ENCODE measurements at places on chromosomes 16 and 17.

DNA sequence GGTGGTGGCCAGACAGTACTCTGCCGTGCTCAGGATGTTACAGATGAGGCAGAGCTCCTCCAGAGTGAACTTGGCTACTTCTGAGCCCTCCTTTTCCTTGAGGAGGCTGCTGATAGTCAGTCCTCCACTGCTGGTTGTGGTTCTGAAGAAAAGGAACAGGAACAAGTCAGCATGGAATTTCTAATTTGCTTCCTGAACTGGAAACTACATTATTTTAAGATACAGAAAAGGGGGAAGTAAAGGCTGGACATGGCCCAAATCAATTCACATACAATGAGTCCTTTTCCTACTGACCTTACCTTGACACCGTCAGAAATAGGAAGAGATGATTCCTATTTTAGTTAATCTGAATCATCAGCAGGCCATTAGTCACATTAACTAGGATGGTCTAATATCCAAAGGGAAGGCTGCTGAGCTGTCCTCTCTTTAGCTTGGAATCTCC, 154.2 kb downstream of the VPS53 start:
- DNase-seq, result no peak

DNA sequence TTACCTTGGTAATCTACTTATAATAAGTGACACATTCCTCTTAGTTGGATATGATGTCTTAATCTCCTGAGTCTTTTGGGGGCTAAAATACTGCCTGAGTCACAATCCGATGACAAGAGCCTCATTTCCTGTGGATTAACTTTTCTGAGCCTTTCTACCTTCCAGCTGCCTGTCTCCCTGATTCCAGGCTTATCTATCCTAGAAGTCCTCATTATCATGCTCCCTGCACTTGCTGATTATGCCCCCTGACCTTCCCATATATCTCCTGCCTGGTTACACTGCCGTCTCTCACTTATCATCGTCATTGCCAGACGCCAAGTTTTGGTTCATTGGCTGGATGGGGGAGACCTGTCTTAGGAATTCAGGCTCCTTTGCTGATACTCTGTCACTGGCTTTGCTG, 727.4 kb upstream of the CA10 start:
- no peak for DNase-seq

DNA sequence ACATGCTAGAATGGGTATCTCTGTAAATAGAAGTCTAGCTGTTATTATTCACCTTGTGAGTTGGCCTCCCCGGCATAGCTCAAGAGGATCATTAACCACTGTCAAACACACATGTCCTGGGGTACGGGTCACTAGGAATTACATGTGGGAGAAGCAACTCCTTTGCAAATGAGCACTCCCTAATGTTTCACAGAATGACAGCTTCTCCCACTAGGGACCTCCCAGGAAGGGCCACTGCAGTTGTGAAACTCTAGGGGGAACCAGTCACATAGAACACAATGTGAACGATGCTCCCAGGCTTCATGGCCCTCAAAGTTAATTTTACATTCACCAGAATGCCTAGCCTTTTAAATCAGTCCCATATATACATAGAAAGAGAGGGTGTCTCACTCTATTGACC, 12.4 kb upstream of the ZNF19 start:
- DNase-seq, result no peak

- DNase-seq, result peak; percentile 77
Observed at GRCh38 chr16:81567987-81568748, 123.6 kb downstream of the CMIP start.

DNA sequence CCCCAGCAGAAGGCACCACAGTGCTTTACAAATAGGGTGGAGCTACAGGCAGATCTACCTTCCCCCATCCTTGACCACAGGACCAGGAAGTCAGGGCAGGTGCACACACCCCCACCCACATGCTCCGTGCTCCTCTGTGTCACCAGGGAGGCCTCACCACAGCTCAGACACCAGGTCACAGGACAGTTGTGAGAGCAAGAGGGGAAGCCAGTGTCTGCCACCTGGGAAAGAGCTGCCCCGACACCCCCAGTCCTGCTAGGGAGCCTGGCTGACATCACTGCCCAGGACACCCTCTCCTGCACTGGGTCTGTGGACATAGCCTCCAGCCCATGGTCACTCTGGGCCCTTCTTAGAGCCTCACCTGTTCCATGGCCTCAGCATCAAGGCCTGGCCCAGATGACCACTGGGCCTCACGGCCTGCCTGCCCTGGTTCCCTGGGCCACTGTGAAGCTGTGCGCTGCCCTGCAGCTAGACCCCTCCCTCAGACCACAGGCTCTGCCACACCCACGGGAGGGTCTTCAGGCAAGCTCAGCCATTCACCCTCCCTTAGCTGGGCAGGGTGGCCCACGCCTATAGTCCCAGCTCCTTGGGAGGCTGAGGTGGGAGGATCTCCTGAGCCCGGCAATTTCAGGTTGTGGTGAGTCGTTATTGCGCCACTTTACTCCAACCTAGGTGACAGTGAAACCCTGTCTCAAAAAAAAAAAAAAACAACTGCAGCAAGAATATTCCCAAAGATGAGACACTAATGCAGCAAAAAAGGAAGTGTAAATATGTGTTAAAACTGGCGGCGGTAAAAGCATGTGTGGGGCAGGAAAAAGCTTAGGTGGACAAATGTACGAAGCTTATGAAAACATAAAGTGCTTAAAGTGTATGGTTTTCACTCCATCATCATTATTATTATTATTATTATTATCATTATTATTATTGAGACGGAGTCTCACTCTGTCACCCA, 14.2 kb downstream of the POLR3K start:
- peak; percentile 46 for DNase-seq

- no peak for DNase-seq
Observed at GRCh38 chr16:51067352-51067751, 83.7 kb downstream of the SALL1 start.

DNA sequence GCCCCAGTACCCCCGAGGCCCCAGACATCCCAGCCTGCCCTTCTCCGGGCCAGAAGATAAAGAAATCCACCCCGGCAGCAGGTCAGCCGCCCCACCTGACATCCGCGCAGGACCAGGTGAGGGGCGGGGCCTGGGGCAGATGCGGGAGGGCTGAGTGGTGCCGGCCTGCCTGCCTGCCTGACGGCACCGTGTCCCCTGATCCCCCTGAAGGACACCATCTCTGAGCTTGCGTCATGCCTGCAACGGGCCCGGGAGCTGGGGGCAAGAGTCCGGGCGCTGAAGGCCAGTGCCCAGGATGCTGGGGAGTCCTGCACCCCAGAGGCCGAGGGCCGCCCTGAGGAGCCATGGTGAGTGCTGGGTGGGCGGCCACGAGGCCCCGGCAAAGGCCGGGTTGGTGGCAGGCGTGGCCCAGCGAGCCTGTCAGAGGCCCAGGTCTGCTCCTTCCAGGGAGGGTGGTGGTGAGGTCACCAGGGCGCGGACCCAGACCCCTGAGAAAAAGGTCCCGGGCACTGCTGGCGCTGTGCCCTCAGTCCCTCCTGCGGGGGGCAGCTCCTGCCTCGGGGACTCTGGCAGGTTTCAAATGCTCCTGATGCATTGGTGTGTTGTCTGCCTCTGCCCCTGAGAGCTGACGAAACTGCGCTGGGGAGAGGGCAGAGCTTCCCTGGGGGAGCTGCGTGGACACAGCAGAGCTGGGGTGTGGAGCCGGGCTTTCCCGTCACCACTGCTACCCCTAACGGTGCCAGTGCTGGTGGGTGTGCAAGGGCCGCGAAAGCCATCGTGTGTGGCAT, 1.2 kb downstream of the CDT1 start:
- no peak for DNase-seq

DNA sequence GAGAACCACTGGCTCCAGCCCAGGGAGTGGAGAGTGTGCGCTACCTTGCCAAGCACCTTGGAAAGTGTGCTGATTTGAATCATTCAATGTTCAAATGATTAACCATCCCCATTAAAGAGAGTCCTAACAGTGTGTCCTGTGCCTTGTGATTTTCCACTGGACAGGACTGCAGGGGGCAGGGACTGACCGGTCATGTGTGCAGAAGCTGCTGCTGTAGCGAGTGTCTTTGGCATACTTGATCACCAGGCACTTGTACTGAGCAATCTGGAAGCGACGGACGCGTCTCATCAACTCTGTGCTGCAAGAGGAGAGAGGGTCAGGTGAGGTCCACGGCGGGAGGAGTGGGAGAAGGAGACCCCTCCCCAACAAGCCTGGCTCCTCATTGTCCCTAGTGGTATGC, 2.0 kb downstream of the TK1 start:
- no peak for DNase-seq

GRCh38 chr17:78444392-78444791, 65.9 kb downstream of the PGS1 start:
- DNase-seq, result no peak

DNA sequence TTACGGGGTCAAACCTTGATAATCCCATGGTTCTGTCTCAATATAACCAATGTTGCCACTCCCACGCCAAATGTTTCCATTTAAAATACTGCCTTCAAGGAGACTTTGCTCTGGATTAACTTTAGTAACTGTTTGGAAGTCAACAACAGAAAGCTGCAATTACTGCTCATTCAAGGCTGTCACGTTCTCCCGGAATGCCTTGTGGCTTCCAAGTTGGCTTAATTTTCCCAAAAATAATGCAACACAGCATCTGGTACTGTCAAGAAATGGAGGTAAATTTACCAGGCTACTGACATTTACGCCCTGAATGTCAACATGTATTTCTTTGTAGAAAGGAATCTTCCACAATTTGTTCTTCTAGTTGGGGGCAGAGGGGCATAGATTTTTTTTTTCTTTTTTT, 38.2 kb downstream of the GPRC5B start:
- no peak for DNase-seq

Data from activated naive CD8-positive, alpha-beta T cell treated with anti-CD3 and anti-CD28 coated beads, Interleukin-2, amount 50 U/mL, for 24 hours (primary cell).